Cortex of kidney (tissue), 1 donor: ENCODE measurements at places on chromosomes 7 and 10.

- DNase-seq = no peak
Observed at GRCh38 chr10:124741281-124741921, 2.8 kb downstream of the FAM53B start.

DNA sequence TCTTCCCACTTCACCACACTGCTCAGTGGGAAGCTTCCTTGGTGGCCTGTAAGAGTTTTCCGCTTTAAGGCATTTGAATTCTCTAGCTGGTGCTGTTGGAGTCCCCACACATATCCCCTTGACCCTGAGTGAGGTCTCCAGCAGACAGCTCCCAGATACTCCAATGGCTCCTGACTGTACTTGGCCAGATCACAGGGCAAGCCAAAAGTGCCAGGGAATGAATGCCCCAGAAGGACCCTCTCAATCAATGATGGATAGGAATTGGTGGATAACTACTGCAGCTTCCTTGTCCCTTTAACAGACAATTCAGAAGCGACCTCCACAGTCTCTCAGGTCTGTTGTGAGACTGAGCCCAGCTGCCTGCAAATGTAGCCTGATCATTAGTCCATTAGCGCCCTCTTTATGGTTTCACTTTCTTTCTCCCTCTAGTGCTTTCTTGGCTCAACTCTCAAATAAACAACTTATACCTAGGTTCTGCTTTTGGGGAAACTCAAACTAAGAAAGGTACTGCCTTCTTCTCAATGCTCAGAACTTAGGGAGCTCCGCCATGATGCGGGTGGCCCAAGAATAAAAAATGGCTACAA is 283.0 kb downstream of the TCF7L2 start:
- no peak for DNase-seq

GRCh38 chr7:114821030-114821900 is 100.6 kb upstream of the MDFIC start:
- no peak for DNase-seq

GRCh38 chr10:68032113-68032512 is 43.0 kb downstream of the HERC4 start:
- no peak for DNase-seq

GRCh38 chr10:44282626-44283300 is 102.1 kb downstream of the CXCL12 start:
- DNase-seq = no peak

DNA sequence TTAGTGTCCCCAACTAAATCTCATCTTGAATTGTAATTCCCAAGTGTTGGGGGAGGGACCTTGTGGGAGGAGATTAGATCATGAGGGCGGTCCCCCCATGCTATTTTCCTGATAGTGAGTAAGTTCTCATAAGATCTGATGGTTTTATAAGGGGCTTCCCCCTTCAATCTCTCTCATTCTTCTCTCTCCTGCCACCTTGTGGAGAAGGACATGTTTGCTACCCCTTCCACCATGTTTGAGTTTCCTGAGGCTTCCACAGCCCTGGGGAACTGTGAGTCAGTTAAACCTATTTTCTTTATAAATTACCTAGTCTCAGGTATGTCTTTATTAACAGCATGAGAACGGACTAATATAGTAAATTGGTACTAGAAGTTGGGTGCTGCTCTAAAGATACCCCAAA is 365.6 kb downstream of the ANKRD7 start:
- no peak for DNase-seq

GRCh38 chr10:49407151-49407550 is 11.3 kb upstream of the DRGX start:
- DNase-seq = no peak

DNA sequence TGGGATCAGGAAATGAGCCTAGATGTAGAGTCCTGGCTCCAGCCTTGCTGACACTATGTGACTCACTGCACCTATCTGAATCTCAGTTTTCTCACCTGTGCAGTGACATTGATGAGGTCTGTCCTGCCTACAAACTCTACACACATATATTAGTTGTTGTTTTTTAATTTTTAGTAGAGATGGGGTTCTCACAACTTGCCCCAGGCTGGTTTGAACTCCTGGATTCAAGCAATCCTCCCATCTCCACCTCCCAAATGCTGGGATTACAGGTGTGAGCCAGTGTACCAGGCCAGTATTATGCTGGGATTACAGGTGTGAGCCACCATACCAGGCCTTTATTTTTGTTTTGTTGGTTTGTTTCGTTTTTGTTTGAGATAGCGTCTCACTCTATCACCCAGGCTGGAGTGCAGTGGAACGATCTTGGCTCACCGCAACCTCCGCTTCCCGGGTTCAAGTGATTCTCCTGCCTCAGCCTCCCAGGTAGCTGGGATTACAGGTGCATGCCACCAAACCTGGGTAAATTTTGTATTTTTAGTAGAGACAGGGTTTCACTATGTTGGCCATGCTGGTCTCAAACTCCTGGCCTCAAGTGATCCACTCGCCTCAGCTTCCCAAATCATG is 11.8 kb upstream of the DDIT4 start:
- no peak for DNase-seq

DNA sequence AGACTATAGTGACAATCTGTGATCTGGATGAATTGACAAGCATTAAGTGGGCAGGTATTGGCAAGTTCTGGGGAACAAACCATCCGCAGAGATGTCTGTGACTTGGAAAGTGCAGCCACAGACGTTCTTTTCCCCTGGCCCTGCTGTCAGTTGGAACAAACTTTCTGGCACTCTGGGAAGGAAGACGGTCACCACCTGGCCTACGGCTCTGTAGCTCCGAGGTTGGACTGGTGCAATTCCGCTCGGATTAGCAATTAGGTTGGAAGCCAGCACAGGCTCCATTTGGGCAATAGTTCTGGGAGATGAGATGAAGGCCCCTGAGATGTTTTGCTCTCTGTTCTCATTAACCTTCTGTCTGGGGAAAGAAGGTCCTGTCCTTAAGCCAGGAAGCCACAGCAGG is 437.5 kb downstream of the CALN1 start:
- no peak for DNase-seq

GRCh38 chr7:98753989-98754479 is 115.8 kb downstream of the TMEM130 start:
- no peak for DNase-seq

GRCh38 chr10:88256886-88257285 is 326.2 kb downstream of the RNLS start:
- DNase-seq = no peak

GRCh38 chr7:42183547-42183946 is 53.5 kb downstream of the GLI3 start:
- no peak for DNase-seq

DNA sequence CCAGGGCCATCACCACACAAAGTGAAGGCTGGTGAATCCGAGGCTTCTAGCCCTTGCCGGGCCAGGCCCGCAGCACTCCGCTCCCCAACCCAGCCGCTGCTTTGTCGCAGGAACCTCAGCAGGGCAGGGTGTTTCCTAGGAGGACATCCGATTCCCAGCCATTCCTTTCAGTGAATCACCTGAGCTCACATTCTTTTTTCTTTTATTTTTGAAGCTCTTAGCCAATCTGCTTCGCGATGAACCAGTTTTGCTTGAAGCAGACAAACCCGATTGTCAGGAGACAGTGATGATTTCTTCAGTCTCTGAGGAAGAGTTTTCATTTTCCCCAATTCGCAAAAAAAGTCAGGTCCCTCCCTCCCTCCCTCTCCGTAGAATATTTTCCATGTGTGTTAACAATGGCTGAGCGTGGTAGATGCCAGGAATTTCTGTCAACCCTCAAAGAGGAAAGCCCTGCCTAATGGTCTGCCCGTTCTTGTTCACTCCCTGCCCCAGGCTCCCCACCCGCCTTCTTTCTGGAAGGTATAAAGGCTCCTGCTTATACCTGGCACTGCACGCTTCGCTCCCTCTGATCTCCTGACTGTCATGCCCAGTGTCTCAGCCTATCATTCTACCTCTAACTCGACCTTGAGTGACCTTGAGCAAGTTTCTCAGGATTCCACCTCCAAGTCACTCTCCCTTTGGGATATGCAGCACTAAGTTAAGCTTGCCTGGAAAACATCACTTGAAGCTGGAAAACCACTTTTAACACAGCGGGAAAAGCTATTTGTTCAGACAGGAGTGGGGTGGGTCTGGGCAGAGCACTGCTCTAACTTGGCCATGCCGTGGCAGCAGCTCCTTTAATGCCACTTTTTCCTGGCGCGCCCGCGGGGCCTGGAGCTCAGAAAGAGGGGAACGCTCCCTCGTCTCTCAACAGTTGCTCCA is 35.1 kb downstream of the EGFR start:
- no peak for DNase-seq

GRCh38 chr10:62442006-62442405 is 67.8 kb downstream of the ZNF365 start:
- no peak for DNase-seq

GRCh38 chr10:48233559-48234005 is 40.9 kb downstream of the FRMPD2 start:
- DNase-seq = no peak

- DNase-seq = no peak
Observed at GRCh38 chr7:124840435-124840834, 74.8 kb upstream of the GPR37 start.

GRCh38 chr7:11507929-11508328 is 324.1 kb downstream of the THSD7A start:
- no peak for DNase-seq

- DNase-seq = no peak
Observed at GRCh38 chr7:52074912-52075311, 758.3 kb upstream of the COBL start.

DNA sequence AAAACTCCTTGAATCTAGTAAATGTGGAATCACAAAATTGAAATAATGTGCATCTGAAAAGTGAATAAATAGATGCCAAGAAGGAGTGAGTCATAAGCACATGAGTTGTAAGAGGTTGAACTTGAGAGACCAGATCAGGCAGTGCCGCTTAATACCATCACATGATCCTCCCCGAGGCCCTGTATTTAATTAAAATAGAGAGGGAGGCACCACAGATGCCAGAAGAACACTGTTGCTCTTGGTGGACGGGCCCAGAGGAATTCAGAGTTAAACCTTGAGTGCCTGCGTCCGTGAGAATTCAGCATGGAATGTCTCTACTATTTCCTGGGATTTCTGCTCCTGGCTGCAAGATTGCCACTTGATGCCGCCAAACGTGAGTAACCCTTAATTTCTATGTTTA is at the start of gene GPNMB:
GPNMB (plus strand) TSS at position 221 of the 400 bp plus-strand sequence; CDS start at position 304, 83 bp downstream.
- DNase-seq = no peak

GRCh38 chr10:113454341-113455061 is 98.4 kb upstream of the HABP2 start:
- no peak for DNase-seq

- no peak for DNase-seq
Observed at GRCh38 chr7:81158189-81158588, 239.3 kb upstream of the SEMA3C start.

DNA sequence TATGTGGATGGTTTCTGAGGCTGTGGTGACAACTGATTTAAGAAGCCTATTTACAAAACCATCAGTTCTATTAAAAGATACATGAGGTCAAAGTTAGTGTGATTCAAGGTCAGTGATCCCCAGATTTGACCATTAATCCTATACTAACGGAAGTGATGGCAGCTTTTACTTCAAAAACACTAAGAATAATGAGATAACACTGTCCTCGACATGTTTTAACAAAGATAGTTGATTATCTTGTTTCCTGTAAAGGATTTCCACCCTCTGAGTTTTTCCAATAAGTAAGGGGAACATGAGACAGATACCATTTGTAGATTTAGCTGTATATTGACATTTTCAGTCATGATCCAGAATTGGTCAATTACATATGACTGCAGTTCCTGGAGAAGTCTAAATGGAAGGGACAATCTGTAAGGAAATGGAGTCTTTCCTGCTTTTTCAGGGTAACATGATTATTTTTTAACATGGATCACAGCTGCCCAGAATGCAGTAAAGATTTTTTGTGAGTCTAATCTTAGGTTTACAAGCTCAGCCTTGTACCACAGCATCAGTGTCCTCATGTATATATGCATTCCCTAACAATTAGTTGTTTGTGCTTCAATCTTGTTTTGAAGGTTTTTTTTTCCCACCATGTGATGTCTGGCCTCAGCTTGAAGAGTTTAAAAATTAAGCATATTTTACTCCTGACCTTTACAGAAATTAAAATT is 188.0 kb downstream of the PPP1R9A start:
- DNase-seq = no peak

DNA sequence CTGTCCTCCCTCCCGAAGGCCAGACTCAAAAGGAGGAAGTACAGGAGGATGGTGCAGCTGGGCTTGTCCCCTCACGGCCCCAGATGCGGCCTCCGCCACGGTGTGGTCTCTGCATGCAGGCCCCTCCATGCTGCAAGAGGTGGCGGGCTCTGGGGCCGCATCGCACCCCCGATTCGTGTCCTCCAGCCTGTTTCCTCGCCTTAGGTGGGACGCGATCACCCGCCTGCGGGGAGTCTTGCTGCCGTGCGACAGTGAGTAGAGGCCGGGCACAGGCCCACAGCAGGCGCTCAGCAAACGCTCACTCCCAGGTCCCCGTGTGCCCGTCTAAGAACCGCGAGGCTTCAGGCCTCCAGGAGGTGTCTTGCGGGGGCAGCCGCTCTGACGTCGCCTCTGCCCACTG is 13.9 kb upstream of the FAM20C start:
- no peak for DNase-seq

DNA sequence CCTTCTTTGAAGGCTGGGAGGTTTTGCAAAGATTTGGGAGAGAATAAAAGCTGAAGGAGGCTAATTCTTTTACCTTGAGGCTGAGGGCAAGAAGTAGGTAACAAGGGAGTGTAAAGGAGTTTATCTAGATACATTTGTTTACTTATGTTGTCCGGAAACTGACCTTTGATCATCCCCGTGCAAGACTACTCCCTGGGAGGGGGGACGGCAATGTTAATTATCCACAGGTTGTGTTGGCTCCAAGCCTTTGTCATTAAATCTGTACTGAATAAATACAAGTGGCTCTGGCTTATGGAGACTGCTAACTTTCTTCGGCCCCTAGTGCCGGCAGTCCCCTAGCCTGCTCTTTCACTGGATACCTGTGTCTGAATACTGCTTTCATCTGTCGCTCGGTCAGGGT is 1250.6 kb upstream of the LRRTM3 start:
- no peak for DNase-seq

- DNase-seq = no peak
Observed at GRCh38 chr7:7256731-7257274, 74.5 kb downstream of the C1GALT1 start.

DNA sequence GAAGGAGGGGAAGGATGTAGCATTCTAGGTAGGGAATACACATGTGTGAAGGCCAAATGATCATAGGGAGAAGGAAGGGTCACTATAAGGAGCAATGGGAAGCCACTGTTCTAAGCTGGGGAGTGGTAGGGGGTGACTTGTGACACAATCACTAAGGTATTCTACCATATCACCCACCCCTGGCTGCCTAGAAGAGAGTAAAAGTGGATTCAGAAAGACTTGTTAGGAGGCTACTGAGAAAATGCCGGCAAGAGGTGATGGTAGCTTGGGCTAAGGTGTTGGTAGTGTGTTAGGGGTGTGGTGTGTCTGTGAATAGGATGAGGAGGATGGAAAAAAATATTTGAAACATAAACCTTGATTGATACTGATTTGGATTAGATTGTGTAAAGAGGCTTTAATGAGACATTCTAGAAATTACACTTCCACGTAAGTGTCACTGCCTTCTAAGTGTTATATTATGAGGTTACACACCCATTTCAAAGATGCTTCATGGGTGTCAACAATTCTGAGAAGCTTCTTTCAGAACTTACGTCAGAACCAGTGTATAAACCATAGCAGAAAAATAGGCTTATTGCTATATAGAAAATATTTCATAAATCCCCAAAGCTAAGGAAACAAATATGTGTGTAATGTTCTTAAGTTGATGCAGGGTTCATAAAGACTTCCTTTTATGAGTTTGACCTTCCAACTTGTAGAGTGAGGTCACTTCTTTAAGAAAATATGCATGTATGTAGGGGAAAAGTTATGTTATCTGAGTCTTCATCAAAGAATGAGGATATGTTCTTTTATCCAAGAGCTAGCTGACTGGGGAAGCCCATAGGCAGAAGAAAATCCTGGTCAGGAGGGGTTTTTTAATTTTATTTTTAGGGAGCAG is 5.6 kb upstream of the BPGM start:
- DNase-seq = no peak

GRCh38 chr7:155344270-155344617 is 46.6 kb downstream of the INSIG1 start:
- no peak for DNase-seq
